Activated T-helper 2 cell treated with anti-CD3 and anti-CD28 coated beads, Interferon-gamma antibody, Interleukin-2, Interleukin-4, amounts not matched to agents 10 μg/mL and 5 μg/mL and 100 μg/mL, durations not matched to agents 14 hours and 24 hours and 36 hours (primary cell): ENCODE measurements at places on chromosomes 16 and 17.

DNA sequence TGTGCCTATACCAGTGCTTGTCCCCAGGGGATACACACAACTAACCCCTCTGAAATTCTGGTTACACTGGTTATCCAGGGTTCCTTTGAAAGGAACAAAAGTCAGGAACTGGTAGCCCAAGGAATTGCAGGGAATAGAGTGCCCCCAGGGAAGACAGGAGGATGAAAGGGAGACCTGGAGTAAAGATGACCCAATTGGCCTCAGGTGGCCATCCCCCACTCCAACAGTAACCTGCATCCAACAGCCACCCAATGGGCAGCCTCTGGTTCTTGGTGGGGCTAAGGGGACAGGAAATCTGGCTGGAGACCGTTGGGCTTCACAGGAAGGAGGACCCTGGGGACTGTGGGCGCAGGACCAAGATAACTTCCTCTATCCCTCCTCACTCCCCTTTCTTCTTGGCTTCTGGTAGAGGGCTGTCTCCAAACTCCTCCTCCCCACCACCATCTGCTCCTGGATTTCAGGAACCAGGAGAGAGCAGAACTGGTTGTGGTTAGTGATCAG lies 826 bp upstream of the MPO start:
- DNase-seq = no peak

- no peak for DNase-seq
These were observed 402.7 kb upstream of the TNRC6C start for GRCh38 chr17:77555741-77556291.

DNA sequence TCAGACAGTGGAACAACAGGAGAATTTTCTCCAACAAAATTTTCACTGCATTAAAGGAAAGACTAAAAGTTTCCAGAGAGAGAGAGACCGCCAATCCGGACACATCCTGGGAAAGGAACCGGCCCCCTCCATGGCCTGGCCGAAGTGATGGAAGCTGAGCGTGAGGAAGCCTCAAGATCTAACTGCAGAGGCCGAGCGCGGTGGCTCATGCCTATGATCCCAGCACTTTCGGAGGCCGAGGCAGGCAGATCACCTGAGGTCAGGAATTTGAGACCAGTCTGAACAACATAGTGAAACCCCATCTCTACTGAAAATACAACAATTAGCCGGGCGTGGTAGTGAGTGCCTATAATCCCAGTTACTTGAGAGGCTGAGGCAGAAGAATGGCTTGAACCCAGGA lies 3.9 kb downstream of the CTRB2 start:
- DNase-seq = no peak

DNA sequence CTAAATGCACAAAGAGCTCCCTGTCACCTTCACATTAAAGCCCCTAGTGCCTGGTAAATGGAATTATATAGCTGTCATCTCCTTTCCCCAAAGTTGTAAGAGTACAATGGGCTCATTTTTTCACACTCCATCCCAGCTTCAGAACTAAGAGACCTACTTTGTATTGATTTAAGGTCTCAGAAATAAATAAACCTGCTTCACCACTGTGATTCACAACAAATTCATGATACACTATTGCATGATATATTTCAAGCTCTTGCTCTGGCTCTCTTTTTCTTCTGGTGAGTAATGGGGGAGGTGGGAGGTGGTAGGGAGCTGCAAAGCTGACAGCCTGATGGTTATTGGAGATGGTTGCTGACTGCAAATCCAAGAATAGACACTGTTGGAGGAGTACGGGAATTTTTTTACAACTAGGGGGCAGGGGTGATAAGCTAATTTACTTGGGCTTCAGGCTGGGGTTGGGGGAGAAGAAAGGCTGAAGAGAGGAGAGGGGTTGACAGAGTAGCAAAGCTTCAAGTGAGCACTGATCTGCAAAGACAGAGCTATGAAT lies 189.9 kb downstream of the AATF start:
- no peak for DNase-seq
